ENCODE measurements at places on chromosomes 1 and 21. TPM values are rescaled to one million over a fixed set of nuclear protein-coding genes. Genes with fewer than 3 reads are reported as not detected.
A peak's percentile ranks its signal among the peaks of the same experiment; 100 is the strongest.

CRABP2 gene
- total RNA-seq, result 3.3 TPM

USP24 gene
- total RNA-seq, result 46.4 TPM

INSRR gene
- total RNA-seq, result not detected

DNA sequence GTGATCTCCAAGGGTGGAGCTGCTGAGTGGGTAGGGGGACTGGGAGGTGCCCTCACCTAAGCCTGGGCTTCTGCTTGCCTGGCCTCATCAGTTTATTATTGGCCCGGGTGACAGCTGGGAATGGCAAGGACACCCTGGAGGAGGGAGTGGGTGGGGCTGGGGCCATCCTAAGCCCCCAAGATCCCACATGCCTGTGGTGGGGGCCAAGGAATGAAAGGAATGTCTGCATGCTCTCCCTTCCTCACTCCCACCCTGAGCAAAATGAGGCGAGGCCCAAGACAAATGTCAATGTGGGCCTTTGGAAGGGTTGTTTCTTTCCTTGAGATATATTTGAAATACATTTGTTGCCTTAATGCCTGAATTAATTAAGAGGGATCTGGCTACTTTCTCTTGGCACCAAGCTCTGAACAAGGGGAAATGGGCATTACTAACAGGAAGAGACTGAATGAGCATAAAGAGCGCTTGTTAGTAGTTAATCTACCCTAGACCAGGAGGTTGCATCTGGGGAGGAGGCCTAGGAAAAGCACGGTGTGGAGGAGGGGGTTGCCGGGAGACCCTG, 19.7 kb upstream of the CHI3L1 start:
- peak; percentile 38 for DNase-seq

- no peak for DNase-seq
These were observed 216.9 kb downstream of the MATN1 start for GRCh38 chr1:30506291-30507015.

DNA sequence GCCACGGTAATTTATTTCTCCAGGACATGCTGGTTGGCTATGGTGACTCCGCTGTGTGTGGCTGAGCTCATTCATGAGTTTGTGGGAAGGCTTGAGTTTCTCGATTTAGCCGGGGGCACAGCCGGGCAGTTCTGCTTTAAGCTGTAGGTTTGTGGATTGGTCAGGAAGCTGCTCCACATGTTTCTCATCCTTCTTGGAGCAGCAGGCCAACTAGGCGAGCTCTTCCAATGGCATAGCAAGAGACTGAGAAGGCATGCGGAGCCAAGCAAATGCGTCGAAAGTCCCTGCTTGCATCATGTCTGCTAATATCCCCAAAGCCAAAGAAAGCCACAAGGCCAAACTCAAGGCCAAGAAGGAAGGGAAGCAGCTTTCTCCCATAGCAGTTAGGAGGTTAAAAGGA, 71.6 kb upstream of the GREM2 start:
- no peak for DNase-seq

GRCh38 chr1:77202751-77203150, 16.5 kb downstream of the PIGK start:
- DNase-seq, result no peak

DNA sequence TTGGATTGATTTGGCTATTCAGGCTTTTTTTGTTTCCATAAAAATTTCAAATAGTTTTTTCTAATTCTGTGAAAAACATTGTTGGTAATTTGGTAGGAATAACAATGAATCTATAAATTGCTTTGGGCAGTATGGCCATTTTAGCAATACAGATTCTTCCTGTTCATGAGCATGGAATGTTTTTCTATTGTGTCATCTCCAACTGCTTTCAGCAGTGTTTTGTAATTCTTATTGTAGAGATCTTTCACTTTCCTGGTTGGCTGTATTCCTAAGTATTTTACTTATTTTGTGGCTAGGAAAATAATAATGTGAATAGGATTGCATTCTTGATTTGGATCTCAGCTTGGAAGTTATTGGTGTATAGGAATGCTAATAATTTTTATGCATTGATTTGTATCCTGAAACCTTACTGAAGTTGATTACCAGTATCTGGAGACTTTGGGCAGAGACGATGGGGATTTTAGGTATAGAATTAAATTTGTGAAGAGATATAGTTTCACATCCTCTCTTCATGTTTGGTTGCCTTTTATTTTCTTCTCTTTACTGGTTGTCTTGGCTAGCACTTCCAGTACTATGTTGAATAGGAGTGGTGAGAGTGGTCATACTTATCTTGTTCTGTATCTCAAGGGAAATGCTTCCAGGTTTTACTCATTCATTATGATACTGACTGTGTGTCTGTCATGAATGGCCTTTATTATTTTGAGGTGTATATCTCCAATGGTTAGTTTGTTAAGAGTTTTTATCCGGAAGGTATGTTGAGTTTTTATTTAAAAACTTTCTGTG, 57.3 kb downstream of the DRAM2 start:
- DNase-seq, result no peak

DNA sequence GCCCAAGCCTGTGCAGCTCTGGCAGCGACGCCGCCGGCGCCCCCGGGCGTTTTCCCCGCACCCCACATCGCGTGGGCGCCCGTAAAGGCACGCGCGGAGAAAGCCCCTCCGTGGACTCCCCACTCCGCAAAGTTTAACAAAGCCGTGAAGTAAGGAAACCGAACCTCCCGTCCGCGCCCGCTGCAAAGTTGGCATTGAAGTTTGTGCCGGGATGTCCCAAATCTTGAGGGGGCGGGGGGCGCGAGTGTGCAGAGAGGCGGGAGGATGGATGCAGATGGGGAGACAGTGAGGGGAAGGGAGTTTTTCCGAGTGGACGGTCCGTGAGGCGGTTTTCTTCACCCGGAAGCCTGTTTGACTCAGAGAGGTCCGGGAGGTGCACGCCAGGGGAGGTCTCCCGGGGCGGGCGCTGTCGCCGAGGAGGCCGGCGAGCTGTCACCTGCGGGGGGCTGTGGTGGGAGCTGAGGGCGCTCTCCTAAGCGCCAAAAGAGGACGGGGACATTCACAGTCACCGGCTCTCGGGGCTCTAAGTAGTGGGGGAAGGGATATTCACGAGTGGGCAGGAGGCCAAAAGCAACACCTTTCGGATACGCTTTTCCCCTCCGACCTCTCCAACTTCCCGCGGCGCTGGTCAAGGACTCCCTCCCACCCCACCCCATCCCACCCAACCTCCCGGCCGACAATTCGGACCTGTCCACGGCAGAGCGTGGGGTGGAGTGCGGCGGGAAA, 1.3 kb downstream of the WLS start:
- DNase-seq, result peak; percentile 79

DNA sequence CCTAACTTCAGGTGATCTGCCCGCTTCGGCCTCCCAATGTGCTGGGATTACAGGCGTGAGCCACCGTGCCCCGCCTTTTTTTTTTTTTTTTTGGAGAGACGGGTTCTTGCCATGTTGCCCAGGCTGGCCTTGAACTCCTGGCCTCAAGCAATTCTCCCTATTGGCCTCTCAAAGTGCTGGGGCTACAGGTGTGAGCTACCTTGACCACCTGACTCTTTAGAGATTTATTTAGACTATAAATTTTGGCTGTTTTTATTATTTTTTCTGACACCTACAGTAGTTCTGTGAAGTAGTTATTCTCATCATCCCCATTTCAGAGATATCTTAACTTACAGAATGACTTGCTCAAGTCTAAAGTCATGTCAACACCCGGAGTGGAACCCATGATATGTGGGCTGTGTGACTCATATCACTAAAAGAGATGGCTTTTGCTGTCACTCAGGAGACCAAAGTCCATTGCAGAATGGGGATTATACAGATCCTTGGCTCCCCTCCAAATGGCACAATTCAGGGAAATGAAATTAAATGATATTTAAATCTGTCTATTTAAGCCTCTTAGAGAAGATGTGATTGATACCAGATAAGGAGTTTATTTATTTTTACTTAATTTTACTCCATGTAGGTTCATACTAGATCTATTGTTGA, 93.2 kb downstream of the CTH start:
- DNase-seq, result no peak

DNA sequence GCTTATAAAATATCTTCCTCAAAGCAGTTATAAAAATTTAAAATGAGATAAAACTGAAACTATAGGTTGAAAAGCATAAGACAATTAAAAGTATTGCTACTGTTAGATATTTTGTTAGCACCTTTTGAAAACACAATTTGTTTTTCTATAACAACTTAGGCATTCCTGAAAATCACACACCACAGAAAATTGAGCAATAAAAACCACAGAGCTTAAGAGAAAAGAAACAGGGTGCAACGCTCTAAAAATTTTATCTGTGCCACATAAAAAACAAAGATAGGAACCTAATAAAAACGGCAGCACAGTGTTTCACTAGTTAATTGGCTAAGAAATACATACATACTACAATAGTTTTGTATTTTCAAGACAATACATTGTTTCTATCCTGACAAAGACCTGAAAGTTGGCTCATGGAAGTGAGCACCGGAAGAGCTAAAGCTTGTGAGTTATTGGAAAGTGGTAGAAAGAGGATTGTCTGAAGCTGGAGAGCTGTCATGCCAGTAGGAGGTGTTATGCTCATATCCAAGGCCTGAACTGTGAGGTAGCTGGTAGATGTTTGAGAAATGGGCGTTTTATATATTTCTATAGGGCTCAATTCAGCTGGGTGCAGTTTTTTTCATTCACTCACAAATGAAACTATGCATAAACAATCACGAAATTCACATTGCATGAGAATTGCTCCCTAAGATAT, 45.8 kb downstream of the RGS7 start:
- no peak for DNase-seq

DNA sequence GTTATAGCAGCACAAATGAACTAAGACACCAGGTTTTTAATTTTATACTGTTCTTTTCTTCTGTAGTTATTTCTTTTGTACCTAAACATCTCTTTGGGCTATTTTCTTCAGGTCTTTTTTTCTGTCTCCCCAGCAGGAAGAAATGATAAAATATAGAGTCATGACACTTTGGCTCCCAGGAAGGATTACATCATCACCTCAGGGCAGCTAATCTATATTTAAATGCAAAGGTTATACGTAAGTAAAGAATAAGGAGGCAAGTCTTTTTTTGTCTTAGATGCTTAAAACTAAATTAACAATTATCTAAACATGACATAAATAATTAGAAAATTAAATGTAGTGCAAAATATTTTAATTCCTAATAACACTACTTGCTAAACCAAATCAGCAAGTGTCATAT, 57.0 kb downstream of the WARS2 start:
- DNase-seq, result no peak

- no peak for DNase-seq
These were observed 140.0 kb downstream of the SPATA46 start for GRCh38 chr1:162236618-162237017.

DNA sequence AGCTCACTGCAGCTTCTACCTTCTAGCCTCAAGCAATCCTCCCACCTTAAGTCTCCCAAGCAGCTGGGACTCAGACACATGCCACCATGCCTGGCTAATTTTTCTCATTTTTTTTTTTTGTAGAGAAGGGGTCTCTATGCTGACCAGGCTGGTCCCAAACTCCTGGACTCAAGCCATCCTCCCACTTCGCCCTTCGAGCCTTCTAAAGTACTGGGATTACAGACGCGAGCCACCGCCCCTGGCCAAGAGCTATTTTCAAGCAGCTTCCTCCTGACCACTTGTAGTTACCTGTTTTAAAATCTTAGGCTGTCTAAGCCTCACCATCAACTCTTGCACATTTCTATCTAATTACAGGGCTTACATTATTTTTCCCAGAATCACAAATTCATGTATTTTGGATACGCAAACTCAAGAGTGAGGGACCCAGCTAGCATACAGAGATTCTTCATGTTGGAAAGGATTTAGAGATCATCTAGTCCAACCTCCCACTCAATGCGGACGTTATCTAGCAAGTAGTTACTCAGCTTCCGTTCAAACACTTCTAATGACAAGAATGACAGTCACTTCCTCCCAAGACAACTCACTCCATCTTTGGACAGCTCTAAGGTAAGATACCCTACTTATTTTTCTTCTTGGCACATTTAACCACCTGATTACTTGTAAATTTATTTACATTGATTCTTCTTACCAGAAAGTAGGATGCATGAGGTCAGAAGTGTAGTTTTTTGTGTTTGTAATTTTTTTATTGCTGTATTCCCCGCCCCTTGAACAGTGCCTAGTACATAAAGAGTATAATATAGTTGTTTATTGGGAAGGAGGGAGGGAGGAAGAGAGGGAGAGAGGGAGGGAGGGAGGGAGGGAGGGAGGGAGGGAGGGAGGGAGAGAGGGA, 65.4 kb downstream of the LUZP1 start:
- no peak for DNase-seq

GRCh38 chr1:154386643-154387352, 18.3 kb upstream of the IL6R start:
- peak; percentile 29 for DNase-seq

DNA sequence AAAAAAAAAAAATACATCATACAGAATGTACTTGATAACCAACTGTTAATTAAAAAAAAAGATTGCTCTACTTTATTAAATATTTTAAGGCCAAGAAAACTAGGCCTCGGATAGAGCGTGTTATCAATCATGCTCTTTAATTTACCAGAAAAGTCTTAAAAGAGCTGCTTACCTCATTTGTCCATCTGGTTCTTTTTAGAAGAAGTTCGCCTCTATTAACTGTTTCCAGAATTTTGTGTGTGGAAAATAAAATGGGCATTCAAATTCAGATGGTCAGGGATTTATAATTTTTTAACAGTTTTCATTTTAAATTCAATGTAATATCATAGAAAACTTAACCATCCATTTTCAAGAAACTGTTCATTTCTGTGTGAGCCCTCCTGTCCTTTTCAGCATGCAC, 53.8 kb downstream of the KCNK1 start:
- no peak for DNase-seq

DNA sequence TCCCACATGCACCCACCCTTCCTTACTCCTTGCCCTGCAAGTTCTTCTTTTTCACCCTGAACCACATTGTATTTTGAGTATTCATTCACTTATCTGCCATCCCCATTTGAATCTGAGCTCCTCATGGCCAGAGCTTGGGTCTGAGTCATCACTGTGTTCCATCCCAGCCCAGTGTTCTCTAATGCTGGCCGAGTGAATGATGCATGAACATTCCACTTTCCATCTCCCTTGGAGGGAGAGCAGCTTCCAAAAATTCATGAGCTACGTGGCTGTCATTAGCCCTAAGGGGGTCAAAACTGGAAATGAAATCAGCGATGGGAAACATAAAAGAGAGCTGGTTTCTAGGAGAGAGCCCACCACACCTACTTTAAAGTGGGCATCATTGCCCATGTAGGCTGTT, 187.0 kb upstream of the USP24 start:
- no peak for DNase-seq

DNA sequence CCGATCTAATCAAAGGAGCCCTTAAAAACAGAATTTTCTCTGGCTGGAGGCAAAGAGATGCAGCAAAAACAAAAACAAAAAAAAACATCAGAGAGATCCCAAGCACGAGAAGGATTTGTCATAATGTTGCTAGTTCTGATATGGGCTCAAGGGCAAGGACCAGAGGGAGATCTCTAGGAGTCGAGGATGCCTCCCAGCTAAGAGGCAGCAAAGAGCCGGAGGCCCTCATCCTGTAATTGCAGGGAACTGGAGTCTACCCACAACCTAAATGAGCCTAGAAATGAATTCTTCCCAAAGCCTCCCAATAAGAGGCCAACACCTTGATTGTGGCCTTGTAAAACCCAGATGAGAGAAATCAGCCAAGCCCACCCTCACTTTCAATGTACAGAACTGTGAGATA, 12.0 kb downstream of the GNG12 start:
- DNase-seq, result no peak

All from sigmoid colon (tissue), 7 donors.